ENCODE measurements at places on chromosomes 3 and 15. TPM values are rescaled to one million over a fixed set of nuclear protein-coding genes. Genes with fewer than 3 reads are reported as not detected.

DNA sequence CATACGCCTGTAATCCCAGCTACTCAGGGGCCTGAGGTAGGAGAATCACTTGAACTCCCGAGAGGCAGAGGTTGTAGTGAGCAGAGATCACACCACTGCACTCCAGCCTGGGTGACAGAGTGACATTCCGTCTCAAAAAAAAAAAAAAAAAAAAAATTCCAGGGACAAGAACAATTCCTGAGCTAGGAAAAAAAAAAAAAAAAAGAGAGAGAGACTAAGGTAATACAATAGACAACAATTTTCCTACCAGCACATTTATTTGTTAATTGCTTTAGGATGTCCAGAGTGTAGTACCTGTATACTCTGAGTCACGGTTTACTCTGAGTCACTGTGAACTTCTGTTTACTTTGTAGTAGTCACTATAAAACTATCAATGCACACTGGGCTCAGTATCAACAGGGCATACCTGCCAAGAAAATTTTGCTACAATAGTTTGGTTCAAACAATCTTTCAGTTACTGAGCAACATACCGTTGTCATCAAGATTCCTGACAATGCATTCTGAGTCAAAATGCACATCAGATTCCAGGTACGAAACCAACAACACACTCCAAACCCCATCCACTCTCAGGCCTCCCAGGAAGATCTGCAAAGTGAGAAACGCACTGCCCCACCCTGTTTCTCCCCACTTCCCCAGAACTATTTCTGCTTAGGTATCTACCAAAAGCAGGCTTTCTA, 28.3 kb downstream of the IGF2BP2 start:
- DNase-seq, result no peak

DNA sequence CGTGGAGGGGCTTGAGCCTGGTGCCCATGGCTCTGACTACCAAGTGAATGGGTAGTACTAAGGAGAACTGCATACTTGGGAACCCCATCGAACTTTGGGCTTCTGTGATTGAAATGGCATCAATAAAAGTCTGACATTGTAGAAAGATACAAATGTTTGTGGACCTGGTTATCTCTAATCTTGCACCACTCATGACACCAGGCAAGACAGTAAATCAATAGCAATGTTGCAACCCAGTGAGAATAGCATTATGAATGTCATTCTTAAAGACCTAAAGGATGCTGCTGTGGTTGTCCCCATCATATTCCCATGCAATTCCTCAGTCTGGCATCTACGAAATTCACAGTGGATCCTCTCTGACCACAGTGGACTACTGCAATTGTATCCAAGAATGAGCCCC, 233.6 kb upstream of the LYSMD4 start:
- no peak for DNase-seq

DNA sequence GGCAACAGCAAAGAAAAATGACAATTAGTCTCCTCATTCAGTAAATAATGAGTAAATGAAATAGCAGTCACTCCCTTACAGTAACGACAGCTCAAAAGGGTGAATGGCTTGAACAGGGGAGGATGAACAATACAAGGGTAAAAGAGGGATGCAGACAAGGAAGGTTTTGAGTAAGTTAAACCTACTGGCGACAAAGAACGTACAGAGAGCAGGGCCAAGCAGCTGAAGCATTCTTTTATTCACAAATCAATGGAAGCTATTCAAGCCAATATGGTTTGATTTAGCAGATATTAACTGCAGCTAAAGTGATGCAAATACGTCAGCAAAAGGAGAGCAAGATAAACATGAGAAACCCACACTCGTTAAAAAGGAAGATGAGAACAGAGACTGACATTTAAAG, 90.7 kb upstream of the ICE2 start:
- no peak for DNase-seq

- no peak for DNase-seq
Measured at GRCh38 chr15:79689030-79689429, 207.8 kb downstream of the MTHFS start.

- no peak for DNase-seq
Measured at GRCh38 chr3:3307491-3307890, 128.0 kb upstream of the CRBN start.

DNA sequence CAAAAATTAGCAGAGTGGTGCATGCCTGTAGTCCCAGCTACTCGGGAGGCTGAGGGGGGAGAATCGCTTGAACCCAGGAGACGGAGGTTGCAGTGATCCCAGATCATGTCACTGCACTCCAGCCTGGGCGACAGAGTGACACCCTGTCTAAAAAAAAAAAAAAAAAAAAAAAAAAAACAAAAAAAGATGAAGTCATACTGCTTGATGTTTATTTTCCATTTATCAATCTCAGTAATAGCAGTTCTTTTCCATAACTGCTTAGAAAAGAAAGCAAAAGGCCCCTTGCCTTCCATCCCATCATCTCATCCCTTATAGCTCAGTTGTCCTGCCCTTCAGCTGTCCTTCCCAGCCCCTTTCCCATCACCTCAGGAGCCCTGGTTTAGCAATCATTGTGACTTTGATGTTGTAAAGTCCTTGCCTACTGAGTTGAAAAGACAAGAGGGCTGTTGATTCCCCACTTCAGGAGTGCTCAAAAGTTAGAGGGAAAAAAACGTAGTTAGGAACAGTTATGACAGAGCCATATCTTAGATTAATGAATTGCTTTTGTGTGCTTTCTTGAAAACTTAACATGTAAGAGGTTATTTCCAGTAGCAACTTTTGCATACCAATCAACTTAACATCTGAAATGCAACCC, 18.0 kb upstream of the THRB start:
- no peak for DNase-seq

DNA sequence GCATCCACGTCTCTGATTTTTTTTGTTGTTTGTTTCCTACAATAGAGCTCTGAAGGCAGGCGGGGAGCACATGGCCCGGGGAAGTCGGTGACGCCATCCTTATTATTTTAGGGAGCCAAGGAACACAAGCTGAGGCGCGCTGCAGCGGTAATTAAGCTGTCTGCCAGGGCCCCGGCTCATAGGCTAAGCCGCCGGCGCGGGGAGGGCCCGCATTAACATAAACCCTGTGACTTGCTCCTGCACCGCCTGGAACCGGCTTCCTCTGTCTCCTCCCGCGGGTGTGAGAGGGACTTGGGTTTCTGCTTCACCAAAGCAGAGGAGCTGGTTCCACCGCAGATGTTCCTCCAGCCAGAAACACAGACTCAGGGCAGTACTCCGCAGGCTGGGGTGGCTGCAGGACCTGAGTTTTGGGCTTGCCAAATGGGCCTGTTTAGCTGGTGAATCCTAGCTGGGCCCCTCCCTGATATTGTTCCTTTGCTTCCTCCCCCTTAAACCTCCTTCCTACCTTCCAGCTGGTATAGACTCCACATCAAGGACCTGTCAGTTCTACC, 25.3 kb downstream of the ANP32A start:
- peak; percentile 94 for DNase-seq

The SPATA12 gene
- not detected for total RNA-seq

The PRR20G gene
- total RNA-seq, result not detected

The P2RY14 gene
- total RNA-seq, result 4.4 TPM

The THBS1 gene
- total RNA-seq, result 29.5 TPM

The GP9 gene
- total RNA-seq, result not detected

The IGSF11 gene
- 1.6 TPM for total RNA-seq
